T-helper 1 cell (primary cell): ENCODE measurements at places on chromosomes 6 and 20.

- DNase-seq, result no peak
These were observed 277.0 kb downstream of the CDKAL1 start for GRCh38 chr6:20811109-20811761.

DNA sequence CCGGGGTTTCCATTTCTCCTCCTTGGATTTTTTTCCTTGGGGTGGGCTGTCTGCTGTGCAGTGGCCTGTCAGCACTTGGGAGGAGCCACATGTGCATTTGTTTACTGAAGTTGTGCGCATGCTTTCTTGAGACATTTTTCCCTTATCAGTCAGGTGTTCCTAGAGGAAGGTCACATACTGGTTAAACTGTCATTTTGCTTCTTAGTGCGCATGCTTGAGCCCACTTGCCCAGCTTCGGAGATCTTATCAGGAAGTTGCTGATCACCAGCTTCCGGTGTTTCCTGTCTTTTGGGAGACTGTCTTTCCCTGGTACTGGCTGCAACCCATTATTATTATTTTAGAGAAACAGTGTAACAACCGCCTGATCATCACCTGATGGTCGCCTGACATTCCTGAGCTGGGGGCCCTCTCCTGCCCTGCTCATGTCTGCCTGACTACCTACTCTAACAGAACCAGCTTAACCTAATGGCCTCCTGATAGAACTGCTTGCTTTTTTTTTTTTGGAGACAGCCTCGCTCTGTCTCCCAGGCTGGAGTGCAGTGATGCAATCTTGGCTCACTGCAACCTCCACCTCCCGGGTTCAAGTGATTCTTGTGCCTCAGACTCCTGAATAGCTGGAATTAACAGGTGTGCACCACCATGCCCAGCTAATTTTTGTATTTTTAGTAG, 378 bp upstream of the ERVFRD-1 start:
- DNase-seq, result no peak

- DNase-seq, result no peak
These were observed 17.0 kb downstream of the CCDC167 start for GRCh38 chr6:37482606-37483251.

- no peak for DNase-seq
These were observed 15.4 kb downstream of the UNC93A start for GRCh38 chr6:167306401-167306998.

GRCh38 chr6:31794294-31794865, 1.2 kb downstream of the VARS1 start:
- no peak for DNase-seq

DNA sequence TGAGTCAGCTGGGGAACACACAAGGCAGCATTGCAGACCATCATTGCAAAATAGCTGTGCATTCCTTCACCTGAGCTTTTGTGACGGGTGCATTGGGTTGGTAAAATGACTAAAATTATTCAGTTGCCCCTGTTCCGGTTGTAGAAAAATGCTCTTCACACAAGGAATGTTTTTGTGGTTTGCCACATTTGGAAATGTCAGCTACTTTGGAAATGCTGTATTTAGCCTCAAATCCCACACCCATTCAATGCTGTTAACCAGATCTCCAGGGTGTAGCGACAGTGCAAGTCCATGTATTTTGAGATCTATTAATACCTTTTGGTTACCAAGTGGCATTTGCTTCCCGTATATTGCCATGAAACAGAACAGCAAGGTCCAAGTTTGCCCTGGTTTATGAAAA, 201.2 kb downstream of the FOXA2 start:
- no peak for DNase-seq

DNA sequence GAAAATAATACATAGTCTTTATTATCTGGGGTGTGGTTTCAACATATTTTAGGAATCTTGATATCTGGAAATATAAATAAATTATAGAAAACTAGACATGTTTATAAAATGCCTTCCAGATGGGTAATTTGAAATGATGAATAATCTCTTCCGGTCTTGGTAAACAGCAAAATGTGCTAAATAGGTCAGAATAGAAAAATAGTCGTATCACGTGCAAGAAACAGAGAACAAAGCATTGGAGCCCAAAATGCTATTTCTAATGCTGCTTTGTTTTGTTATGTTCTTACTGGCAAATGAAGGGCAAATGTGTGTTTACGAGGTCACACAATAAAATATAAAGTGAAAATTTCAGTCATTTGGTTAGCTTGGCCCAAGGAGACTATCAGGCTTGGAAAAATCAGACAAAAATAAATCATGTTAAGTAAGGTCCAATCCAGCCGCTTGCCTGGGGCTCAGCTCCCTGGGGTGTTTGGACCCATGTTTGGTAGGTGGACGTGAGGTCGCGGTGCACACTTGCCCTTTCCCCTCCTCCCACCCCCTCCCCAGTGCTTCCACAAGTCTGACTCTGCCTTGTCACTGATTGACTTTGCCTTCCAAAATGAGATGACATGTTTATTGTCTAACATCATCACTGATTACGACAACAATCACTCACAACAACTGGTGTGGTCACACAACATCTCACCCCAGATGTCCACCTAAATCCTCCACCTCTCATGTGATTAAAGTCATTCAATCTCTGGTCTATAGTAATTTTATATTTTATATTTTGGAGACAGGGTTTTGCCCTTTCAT, 56.0 kb downstream of the RIN2 start:
- no peak for DNase-seq

DNA sequence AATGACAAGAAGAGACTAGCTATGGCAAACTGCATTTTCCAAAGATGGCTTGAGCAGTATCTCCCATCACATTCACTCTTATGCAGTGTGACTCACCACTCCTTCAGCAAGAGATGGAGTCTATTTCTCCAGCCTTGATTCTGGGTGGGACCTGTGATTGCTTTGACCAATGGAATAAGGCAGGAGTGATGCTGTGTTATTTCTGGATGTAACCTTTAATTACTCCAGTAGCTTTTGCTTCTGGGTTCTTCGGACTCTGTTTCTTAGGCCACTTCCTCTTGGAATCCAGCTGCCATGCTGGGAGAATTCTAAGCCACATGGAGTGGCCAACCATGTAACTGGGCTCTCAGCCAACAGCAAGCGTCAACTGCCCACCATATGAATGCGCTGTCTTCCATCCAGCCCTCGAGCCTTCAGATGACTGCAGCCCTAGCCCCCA, 50.7 kb downstream of the TGM2 start:
- no peak for DNase-seq

DNA sequence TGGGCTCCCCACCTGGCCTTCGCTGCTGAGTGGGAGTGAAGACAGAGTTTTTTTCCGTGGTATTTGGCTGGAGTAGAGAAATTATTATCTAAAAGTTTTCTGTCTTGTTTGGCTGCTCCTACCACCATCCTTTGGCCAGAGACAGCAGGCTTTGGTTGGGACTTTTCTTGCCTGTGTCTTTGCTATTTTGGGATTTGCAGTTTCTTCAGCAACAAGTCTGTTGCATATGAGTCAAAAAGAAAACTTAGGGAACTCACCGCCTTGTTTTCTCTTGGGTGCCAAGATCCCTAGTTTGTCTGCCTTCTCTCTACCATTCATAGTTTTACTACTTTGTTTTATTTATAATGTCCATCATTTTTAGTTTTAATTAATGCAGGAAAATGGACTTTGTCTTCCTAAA, 683.8 kb downstream of the DOK5 start:
- DNase-seq, result no peak

DNA sequence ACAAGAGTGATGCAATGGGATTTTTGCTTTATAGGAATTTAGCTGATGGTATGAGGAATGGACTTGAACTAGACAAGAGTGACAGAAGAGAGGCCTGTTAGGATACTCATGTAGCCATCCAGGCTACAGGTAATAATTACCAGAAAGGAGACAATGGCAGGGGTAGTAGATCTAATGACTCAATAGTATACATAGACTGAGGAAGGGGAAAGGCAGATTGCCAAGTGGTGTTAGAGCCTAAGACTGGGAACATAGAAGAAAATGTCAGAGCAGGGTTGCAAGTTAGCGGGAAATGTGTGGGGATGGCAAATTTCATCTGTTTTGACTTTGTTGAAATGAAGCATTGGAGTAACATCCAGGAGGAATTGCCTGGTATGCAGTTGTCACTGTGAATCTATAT, 295.6 kb downstream of the UTRN start:
- DNase-seq, result no peak

DNA sequence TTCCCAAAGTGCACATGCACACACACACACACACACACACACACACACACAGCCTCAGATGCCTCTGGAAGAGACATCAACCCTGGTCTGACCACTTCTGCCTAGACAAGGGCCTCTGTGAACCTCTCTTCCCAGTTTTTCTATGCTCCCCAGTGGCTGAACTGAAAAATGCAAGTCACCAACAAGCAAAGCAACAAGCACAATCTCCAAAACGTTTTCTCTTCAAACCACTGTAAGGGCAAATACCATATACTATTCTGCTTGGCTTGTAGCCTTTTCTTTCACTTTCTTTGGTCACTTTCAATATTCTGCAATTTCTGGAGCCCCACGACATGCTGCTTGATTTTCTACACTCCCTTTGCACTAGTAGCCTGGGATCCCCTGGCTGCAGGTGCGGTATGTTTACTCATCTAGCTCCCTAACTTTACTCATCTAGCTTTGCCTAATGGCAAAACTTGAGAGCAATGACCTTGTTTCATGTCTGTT, 121.4 kb upstream of the DST start:
- DNase-seq, result no peak

DNA sequence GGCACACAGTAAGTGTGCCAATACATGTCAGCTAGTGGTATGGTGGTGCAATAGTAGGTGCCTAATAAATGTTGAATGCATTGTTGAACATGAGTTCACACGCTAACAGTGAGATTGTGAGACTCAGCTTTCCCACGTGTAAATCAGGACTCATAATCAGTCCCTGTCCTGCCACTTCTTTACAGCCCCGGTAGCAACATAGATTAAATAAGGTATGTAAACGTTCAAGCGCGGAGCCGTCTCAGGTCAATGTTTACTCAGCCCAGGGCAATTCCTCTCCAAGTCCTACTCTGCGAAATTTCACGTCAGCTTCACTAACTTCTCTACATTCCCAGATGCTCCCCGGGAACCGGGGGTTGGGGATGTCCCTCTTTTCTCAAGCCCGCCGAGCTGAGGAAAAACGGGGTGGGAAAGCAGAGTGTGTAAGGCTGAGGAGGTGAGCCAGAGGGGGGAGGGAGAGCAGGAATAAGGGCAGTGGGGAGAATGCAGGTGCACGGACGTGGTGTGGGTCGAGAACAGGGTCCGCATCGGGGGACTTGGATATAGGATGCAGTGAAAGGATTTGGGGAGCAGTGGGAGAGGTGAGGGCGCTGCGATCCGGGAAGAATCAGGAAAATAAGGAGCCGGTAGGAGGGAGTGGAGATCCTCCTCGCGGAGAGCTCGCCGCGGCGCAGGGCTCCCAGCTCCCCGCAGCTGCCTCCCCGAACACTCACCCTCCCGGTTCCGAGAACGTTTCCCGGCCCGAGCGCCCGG, 544 bp upstream of the TP53INP2 start:
- no peak for DNase-seq
